ENCODE measurements at places on chromosomes 1 and 21.

DNA sequence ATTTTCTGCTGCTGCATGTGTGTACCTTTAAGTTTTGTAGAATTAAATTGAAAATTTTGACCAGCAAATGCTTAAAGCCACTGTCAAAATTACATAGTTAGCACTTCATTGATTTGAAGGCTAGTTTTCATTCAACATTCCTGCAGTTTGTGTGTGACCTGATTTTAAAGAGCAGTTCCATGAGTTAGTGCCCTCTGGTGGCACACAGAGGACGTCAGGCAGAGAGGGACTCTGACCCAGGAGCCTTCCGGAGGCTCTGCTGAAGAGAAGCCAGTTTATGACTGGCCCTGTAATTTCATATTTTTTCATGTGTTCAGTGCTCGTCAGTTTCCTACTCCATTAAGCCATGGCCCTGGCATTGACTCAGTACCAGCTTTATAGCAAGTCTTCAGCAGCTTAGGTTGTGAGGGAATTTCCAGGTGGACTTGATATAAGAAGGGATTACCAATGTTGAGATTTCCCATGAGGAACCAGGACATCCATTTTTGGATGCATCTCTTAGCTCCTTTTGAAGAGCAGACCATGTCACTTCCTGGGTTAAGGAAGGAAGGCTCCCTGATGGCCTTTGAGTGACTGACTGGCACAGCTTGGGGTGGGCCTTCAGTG lies 104.7 kb downstream of the CAMTA1 start:
- DNase-seq = peak; percentile 57

DNA sequence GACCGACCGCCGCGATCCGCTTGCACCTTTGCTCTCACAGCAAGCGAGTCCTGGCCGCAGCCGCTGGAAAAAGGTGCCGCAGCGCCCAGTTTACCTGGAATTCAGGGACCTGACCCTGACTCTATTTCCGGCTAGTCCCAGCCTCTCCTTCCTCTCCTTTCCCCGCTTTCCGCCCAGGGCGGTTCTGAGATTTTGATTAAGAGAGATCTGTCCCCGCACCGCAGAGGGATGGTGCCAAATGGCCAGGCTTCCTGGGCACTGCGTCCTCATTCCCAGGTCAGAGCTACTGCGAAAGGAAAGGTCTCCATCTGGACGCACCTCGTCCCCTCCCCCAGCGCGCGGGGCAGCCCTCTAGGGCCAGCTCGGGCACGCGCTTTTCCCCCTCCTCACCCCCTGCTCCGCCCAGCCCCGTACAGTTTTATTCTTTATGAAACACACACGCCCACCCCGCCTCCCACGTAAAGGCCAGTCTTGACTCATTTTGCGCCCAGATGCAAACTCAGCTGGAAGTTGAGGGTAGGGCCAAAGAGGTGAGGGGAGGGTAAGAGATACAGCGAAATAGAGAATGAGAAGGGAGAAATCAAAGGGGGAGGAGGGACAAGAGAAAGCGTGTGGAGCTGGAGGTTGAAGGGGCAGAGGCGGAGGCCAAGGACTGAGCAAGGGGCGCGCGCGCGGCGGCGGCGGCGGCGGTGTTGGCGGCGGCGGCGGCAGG lies 411.8 kb upstream of the ESRRG start:
- no peak for DNase-seq

DNA sequence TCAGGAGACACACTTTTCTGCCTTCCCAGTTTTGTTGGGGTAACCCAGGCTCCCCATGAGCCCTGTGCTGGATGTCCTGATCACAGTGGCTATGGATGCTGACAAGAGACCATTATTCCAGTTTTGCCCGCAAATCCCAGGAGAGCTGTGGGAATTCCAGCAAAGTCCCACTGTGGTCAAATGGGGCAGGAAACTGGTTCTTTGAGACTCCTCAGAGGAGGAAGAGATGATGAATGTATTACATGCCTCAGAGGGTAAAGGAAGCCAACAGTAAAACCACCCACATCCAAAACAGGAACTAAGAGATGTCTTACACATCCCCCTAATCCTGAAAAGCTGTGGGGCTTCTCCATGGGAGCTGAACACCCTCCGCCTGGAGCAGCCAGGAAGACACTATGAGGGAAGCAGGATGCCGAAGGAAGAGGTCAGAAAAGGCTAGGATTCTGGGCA lies 12.8 kb upstream of the MPZL1 start:
- no peak for DNase-seq

- DNase-seq = peak; percentile 46
These were observed 124.6 kb upstream of the KRTAP19-8 start for GRCh38 chr21:31162827-31163226.

GRCh38 chr1:1216770-1217620 lies 3.0 kb upstream of the TNFRSF4 start:
- DNase-seq = no peak

DNA sequence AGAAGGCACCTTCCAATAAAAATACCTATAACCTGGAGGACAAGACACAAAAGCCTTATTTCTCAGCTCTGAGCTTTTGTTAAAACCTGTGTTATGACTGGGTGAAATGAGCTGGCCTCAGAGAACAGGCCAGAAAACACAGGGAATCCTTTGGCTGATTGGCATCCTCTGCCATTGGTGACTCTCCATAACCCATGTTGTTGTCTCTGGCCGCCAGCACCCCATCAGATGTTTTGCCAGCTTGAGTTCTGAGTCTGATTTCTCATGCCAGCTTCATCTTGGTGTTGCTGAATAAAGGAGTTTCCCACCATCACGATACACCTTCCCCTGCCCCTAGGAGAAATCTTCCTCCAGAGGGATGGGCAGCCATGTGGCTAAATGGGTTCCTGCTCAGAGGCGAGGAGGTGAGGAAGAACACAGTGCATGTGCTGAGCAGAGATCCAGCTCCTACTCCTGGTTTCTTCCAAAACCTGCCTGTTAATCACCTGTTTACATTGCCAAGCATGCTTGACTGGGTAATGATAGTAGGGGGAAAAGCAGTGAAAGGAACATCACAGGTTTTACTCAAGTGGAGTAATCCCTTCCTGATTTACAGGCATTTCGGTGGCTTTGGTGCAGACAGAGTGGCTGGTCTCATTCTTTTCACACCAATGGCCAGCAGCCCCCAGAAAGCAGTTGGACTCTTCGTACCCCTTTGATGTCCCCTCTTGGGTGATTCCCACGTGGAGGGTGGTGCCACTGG lies 109.8 kb downstream of the ROR1 start:
- no peak for DNase-seq

DNA sequence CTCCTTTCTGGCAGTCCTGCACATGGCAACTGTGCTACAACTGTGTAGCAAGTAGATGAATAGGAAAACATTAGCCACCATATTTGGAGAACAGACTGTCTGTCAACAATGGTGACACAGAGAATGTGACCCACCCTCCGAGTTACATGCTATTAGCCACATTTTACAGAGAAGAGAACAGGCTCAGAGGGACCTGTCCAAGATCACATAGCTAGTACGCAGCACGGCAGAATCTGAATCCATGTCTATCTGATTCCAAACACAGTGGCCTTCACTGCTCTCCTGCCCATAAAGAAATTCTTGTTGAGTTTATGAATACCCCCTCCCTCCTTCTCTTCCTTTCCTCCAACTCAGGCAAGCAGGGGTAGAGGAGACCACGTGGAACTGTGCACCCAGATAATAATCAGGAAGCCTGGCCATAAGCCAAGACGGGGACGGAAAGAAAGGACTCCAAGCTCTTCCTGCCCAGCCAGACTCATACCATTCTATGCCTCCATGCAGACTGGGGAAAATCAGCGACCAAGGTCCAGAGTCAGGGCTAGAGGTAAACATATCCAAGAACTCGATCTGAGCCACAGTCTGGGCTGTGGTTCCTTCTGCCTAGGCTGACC lies 78.8 kb downstream of the TRABD2B start:
- DNase-seq = no peak

- peak; percentile 54 for DNase-seq
These were observed 31.1 kb downstream of the KPNA6 start for GRCh38 chr1:32138965-32139364.

- DNase-seq = peak; percentile 83
These were observed 49.7 kb downstream of the PBX1 start for GRCh38 chr1:164608651-164609057.

DNA sequence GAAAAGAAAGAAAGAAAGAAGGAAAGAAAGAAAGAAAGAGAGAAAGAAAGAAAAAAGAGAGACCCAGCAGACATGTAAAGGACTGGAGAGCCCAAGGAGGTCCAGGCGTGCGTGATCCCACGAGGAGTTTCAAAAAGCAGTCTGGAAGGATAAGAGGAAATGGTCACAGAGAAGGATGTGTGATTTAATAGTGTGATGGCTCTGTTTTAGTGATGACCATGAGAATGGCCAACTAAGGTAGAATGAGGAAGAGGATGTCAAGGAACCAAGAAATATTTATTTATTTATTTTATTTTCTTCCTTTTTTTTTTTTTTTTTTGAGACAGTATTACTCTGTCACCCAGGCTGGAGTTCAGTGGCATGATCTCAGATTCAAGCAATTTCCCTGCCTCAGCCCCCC lies 25.5 kb downstream of the PTGS2 start:
- no peak for DNase-seq

DNA sequence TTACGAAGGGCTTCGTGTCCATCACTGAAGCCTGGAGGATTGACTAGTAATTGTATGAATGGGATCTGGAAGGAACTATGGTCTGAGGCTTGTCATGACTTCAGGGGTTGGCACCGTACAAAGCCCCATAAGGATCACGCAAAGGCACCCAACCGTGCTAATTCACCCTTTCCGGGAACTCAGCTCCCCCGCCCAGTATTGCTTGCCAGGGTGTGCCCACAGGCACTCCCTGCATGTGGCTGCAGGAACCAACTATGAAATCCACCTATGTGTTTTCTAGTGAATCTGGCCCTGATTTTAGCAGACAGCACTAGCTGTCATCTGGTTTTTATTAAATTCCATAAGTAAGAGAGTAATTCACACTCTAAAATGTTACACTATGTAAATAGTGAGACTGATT lies 139.2 kb downstream of the TM2D1 start:
- DNase-seq = peak; percentile 33

- peak; percentile 31 for DNase-seq
These were observed 14.3 kb upstream of the LSM10 start for GRCh38 chr1:36411674-36412648.

- peak; percentile 85 for DNase-seq
These were observed 20.8 kb downstream of the PPFIA4 start for GRCh38 chr1:203046984-203047630.

- peak; percentile 48 for DNase-seq
These were observed 262.9 kb upstream of the PROX1 start for GRCh38 chr1:213724640-213725536.

GRCh38 chr1:21665711-21666575 lies 3.2 kb downstream of the RAP1GAP start:
- no peak for DNase-seq

GRCh38 chr1:210347112-210347511 lies 18.4 kb downstream of the HHAT start:
- no peak for DNase-seq

DNA sequence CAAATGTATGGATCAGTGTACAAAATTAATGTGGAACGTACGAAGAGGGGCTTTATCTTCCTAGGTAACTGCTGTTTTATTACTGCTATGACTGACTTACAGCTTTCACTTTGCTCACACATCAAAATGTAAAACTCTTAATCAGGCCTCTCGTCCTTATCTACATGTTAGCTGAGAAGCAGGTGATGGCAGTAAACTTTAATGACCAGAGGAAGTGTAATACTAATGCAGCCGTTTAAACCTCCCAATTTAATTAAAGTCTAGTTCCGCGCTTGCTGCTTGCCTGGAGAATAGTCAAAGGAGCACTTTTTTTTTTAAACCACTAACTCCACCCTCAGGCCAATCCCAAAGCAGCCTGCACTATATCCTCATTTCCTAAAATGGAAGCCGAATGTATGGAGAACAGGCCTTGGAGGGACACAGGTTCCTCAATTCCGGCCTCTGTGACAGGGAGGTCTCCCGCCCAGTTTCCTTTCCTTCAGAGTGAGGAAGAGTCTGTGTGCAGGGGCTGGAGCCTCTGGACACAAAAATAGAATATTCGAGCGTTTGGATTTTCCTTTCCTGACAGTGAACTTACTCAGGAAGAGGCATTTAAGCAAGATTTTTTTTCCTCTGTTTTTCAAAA lies 36.7 kb upstream of the RASAL2 start:
- peak; percentile 40 for DNase-seq

DNA sequence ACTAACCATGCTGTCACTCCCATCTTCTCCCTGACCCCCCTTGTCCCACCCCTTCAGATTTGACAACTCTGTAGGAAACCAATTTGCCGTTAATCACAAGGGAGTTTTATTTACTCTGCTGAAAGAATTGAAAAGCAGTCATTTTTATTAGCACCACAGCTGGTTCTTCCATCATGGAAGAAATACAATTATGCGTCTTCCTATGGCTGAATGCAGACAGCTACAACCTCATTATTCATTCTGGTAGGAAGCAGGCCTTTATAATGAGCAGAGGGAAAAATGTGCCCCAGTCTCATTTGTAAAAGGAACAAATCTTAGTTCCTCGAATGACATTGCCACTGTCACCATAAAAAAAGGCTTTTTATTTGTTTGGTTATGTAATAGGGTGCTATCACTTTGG lies 35.2 kb downstream of the JUN start:
- DNase-seq = no peak

DNA sequence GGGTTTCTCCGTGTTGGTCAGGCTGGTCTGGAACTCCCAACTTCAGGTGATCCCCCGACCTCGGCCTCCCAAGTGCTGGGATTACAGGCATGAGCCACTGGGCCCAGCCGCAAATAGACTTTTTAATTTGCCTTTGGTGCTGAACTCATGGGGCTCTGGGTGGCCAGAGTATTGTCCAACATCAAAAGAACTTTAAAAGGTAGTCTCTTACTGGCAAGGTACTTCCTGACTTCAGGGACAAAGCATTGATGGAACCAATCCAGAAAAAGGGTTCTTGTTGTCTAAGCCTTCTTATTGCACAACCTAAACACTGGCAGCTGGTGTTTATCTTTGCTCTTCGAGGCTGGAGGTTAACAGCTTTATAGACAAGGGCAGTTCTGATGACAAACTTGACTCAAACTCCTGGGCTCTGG lies 3.8 kb upstream of the KTI12 start:
- no peak for DNase-seq

DNA sequence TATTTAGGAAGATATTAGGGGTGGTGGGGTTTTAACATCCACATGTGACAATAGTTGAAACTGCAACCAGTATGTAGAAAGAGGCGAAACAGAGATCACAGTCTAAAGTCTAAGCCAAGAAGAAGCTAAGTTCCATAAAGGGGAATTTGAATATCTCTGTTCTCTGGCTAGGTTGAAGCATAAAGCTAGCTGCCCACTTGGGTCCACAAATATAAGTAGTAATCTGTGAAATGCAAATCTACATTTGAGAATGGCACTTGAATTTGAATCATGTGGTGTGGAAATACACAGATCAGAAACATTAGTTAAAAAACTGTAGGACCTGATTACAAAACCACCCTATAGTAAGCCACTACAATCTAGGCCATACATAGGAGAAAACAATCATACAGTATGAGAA lies 602.1 kb downstream of the LMO4 start:
- DNase-seq = no peak
